ENCODE measurements at places on chromosomes 2 and 18.

GRCh38 chr2:207481924-207482323, 47.8 kb upstream of the CREB1 start:
- DNase-seq, result no peak

DNA sequence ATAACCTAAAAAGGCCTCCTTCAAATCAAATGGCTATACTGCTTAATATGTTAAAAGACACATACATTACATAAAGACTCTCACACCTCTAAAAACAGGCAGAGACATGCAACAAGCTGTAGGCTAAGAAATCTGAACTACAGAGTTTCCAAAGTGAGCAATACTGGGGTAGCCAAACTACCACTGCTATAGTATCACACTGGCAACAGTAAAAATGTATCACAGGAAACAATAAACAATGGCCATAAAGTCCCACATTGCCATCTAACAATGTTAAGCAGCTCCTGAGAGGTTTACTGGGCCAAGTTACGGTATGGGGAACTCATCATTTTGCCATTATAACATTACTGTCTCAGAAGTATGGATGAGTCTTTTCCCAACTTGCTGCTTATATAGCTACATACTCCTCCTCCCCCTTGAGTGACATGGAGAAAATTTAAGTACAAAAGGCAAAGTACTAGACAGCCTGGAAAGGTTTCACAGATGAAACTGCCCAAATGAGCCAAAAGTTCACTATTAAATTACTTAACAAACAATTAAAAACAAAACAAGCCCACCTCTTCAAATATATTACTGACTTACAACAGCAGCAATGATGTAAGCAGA, 50.3 kb downstream of the SS18 start:
- no peak for DNase-seq

DNA sequence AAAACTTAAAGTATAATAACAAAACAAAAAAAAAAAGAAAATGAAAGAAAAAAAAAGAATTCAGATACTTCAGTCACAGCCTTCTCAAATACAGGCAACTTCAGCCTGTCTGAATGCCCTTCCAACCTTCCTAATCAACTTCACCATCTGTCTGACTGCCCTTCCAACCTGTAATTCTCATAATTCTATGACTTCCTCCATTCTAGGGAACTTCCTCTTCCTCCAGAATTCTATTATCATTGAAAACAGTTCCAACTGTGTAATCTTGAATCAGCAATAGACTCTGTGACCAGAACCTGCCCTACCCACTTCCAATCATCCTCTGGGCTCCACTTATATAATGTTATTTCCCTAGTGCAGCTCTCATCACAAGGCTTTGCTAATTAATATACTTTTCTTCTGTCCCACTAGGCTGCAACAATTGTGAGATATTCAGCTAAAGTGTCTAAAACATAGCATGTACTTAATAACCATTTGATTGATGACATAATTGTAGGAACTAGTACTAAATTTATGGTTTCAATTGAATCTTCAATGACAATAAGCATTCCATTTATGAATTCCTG, 127.3 kb downstream of the UPP2 start:
- DNase-seq, result no peak

- no peak for DNase-seq
Measured at GRCh38 chr2:172079838-172080640, 5.3 kb upstream of the DLX1 start.

- DNase-seq, result no peak
Measured at GRCh38 chr2:81247648-81248047, 943.1 kb upstream of the LRRTM1 start.

DNA sequence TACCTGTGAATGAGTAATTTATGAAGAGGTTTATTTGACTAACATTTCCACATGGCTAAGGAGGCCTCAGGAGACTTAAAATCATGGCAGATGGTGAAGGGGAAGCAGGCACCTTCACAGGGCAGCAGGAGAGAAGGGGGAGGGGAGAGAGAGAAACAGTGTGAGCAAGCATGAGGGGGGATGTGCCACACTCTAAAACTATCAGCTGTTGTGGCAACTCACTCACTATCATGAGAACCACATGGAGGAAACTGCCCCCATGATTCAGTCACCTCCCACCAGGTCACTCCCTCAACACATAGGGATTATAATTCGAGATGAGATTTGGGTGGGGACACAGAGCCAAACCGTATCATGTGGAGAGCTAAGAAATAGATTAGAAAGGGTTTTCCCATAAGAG, 309.0 kb downstream of the RDH14 start:
- DNase-seq, result no peak

DNA sequence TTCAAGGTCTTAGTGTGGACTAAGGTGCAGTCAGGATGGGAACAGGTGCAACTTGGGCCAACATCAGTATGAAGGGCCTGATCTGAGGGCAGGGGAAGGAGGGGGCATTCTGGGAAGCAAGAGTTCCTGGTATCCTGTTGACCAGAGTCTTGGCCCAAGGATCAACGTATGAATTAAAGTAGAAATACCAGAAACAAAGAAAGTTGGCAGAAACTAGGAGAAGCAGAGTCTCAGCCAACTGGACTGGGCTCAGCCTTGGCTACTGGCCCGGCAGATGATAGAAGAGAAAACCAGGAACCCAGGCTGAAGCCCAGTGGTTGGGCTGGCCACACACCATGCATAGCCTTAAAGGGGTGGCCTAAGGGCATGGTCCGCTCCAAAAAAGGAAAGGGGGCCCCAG, 2.3 kb downstream of the CETN1 start:
- no peak for DNase-seq

DNA sequence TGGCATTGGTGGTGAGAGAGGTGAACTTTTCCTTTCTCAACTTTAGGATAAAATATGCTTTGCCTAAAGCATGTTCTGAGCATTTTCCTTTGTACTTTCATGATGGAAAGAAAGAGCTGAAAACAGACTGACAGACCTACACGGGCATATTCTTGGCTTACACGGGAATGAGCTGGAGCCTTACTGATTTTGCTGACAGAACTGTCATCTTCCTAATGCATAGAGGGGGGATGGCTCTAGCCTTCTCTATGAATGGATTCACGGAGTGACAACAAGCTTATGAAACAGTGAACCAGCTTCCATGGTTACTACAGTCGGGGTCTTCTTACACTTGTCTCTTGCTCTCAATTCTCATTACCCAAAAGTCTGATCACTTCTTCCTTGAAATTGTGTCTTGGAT, 32.2 kb downstream of the FSHR start:
- no peak for DNase-seq

- no peak for DNase-seq
Measured at GRCh38 chr2:241612156-241613016, 24.6 kb downstream of the THAP4 start.

GRCh38 chr2:224401641-224402342, at the start of gene FAM124B:
Gene FAM124B (minus strand): TSS chr2:224402107. CDS start chr2:224401768, 339 bp downstream.
- DNase-seq, result peak; percentile 51

GRCh38 chr2:144421606-144422510, 98.1 kb downstream of the ZEB2 start:
- no peak for DNase-seq

DNA sequence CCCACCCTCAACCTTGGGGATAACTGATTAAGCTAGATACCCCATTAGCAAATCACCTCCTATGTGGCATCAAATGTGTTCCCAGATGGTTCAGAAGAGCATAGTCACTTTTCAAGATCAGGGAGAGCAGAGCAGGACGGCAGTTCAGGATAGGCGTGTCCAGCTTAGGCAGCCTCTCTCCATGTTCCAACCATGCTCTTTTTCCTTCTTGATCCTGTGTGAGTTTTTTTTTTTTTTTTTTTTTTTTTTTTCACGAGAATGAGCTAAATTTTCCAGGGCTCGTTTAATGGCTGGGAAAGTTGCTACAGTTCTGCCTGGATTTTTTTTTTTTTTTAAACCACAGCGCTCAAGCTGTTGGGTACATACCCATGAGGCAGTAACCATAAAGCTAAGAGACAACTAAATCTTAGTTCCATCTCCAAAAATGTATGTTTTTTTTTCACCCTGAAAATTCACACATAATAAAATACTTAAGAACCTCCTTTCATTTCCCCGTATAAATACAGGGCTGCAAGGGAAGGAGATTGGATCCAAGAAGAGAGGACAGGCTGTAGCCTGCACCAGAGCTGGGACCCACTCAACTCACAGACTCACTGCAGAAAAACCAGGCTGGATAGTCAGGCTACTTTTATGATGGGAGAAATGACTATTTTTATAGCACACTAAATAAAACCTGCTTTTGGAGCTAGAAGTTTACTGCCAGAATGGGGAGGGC, 244.3 kb downstream of the SETBP1 start:
- no peak for DNase-seq

DNA sequence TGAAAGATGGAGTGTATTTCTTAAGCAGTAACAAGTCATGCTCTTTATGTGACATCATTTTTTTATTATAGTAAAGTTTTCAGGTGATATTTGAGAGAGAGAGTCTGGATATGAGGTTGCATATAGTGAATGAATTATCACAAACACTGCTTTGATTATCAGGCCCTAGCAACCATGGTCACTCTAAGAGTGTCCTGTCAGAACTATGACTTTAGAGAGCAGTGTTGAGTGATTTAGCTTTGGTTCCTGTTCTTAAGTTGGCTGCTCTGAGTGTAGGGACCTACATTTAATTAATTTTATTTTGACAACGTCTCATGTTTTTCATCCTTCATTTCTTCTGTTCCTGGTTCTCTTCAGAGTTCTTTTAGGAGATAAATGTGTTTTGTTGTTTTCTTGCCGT, 275.5 kb downstream of the KCNJ3 start:
- DNase-seq, result no peak

- no peak for DNase-seq
Measured at GRCh38 chr18:370751-371608, 103.1 kb upstream of the THOC1 start.

GRCh38 chr2:198775737-198776136, 682.0 kb downstream of the SATB2 start:
- DNase-seq, result no peak

DNA sequence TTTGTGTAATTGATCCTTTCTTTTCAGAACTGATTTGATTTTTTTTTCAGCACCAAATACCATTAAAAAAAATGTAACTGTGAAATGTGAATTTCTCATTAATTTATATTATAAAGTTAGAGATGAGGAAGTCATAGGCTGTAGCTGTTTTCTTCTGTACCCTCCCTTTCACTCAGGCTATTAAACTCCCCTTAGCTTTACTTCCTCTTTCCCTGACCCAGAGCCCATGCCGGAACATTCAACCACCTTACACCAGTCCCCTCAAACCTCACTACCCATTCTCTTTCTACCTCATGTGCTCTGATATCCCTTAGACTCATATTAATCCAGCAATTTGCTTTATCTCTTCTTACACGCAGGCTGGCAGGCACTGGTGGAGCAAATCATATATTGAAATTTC, 12.4 kb downstream of the GALNT5 start:
- no peak for DNase-seq

GRCh38 chr2:45028276-45028675, 19.0 kb upstream of the SIX2 start:
- DNase-seq, result no peak

DNA sequence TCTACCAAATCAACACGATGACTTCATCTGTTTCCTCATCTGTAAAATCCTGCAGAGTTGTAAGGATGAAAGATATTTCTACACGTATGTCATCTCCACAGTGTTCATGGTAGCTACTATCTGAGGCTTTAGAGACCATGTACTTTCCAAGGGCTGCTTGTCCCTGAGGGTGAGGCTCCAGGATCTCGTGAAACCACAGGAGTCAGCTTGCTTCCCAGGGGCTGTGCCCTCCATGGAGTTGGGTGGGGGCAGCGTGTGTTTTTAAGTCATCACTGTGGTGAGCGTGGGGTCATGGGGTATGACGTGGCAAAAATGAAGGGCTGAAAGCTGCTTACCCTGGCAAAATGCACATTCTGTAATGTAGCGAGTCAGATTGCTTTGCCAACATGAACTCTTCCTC, 81.6 kb downstream of the ASAP2 start:
- DNase-seq, result peak; percentile 98

- DNase-seq, result no peak
Measured at GRCh38 chr2:103289105-103289725, 527.4 kb downstream of the TMEM182 start.

- no peak for DNase-seq
Measured at GRCh38 chr18:1578505-1578904, 673.8 kb downstream of the ADCYAP1 start.

Measured in skeletal muscle cell (primary cell).